ENCODE measurements at places on chromosomes 4 and X. TPM values are rescaled to one million over a fixed set of nuclear protein-coding genes. Genes with fewer than 3 reads are reported as not detected.

PDLIM3 gene
- total RNA-seq, result not detected

DUSP9 gene
- total RNA-seq, result not detected

KLB gene
- total RNA-seq, result not detected

VCX3B gene
- total RNA-seq, result not detected

SASH3 gene
- 114 TPM for total RNA-seq

ZAR1 gene
- total RNA-seq, result not detected

ABLIM2 gene
- 0.27 TPM for total RNA-seq

GPC4 gene
- 0.27 TPM for total RNA-seq

NCAPG gene
- 80.6 TPM for total RNA-seq

SLC7A11 gene
- 2.0 TPM for total RNA-seq

CHRDL1 gene
- total RNA-seq, result not detected

C4orf36 gene
- not detected for total RNA-seq

IQSEC2 gene
- total RNA-seq, result not detected

CCDC110 gene
- 1.0 TPM for total RNA-seq
